ENCODE measurements at places on chromosomes 2 and 18.

- DNase-seq = peak; percentile 37
These were observed 958 bp upstream of the ALLC start for GRCh38 chr2:3656762-3657721.

DNA sequence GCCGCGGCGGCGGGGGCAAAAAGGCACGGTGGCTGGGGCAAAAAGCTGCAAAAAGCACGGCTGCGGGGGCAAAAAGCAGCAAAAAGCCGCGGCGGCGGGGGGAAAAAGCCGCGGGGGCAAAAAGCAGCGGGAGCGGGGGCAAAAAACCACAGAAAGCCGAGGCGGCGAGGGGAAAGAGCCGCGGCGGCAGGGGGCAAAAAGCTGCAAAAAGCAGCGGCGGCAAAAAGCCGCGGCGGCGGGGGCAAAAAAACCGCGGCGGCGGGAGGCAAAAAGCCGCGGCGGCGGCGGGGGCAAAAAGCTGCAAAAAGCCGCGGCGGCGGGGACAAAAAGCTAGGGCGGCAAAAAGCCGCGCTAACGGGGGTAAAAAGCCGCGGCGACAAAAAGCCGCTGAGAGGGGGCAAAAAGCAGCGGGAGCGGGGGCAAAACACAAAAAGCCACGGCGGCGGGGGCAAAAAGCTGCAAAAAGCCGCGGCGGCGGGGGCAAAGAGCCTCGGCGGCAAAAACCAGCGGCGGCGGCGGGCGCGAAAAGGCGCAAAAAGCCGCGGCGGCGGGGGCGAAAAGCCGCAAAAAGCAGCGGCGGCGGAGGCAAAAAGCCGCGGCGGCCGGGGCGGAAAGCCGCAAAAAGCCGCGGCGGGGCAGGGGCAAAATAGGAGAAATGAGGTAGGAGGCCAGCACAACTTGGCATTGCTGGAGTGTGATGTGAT, 123.4 kb downstream of the ANKRD30BL start:
- DNase-seq = peak; percentile 10

GRCh38 chr2:30631051-30631671, 176.1 kb downstream of the CAPN13 start:
- DNase-seq = no peak

DNA sequence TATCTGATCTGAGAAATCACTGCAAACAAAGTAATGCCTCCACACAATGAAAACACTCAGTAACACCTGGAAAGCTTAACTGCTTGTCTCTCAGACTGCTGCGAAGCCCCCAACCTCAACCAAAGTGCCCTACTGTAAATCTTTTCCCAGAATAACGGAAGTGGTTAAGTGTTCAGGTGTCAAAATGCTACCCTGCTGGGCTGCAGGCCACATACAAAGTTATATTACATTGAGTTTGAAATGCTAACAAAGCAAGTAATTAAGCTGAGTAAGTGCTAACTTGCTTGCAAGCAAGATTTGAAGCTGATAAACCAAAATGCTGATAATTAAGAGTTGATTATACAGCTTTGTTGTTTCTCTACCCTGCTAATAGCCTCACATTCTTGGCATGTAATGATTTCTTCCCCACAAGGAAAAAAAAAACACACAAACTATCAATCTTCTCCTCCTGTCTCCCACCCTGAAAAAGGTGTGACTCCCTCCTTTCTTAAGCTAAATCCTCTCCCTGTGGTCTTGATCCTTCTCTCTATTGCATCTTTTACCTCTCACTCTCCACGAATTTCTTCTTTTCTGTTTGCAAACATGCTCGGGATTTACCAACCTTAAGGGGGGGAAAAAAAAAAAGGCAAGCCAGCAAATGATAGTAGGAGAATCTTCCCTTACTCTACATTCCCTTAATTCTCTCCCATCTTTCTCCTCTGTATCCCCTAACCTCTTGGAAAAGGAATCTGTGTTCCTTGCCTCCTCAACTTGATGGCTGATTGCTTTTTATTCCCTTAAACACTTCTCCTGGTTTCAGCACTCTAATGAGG, 266.8 kb upstream of the SIX3 start:
- peak; percentile 96 for DNase-seq

- no peak for DNase-seq
These were observed 60.4 kb upstream of the NABP1 start for GRCh38 chr2:191617575-191617974.

DNA sequence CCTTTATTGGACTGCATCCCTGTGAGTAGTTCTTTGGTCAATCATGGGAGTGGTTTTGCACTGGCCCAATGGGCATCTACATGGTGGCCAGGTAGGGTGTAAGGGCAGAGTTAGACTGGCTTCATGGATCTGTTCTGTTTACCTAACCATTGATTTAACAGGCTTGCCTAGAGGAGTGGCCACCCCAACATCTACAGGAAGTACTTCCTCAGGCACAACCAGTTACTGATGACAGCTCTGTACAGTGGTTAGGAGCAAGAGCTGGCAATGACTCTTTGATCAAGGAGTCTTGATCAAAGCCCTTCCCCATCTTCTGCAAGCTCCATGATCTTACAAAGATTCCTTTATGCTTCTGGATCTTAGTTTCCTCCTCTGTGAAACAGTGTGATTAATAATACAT, 140.9 kb upstream of the CYP1B1 start:
- DNase-seq = no peak

GRCh38 chr2:126463892-126464674, 191.9 kb upstream of the GYPC start:
- DNase-seq = no peak

DNA sequence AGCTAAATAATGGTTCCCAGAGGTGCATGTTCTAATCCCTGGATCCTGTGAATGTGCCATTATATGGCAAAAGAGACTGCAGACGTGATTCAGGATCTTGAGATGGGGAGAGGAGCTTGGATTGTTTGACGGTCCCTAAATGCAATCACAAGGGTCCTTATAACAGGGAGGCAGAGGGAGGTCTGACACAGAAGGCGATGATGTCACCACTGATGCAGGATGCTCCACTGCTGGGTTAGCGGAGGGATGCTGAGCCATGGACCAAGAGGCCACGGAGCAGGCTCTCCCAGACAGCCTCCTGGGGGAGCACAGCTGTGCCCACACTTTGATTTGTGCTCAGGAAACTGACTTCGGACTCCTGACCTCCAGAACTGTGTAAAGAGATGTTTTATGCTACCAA, 156.2 kb downstream of the UXS1 start:
- no peak for DNase-seq

DNA sequence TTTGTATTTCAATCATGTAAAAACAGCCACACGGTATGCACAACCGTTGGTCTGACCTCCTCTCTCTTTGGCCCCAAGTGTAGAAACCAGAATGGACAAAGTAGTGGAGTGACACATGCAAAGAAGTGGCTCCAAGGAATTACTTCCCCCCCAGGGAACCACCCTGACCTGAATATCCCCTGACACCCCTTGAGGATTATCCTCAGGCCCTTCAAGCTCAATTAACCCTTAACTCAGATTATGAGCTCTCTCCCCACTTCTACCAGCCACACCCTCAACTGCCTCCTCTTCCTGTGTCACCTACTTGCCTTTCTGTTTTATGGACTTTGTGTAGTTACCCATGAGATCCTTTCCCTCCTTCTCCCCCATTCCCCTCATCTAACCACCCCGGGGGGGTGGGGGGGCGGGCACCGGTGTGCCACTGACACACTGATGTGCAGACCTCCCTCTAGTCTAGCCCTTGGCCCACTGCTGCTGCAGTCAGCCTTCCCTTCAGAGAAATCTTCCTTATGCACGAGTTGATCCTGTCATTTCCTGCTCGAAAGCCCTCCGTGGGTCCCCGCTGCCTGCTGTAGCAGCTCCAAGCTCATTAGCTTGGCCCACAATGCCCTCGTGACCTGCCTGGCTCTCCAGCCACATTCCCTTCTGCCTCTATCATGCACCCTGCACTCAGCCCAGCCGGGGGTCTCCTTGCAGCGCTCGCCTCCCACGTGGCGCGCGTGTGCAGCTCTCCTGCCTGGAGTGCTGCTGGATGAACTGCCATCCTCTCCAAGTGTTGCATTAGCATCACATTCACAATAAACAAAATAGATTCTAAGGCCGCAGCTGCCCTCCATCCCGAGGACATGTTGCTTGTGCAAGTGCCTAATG, 40.1 kb upstream of the TMEM177 start:
- peak; percentile 78 for DNase-seq

DNA sequence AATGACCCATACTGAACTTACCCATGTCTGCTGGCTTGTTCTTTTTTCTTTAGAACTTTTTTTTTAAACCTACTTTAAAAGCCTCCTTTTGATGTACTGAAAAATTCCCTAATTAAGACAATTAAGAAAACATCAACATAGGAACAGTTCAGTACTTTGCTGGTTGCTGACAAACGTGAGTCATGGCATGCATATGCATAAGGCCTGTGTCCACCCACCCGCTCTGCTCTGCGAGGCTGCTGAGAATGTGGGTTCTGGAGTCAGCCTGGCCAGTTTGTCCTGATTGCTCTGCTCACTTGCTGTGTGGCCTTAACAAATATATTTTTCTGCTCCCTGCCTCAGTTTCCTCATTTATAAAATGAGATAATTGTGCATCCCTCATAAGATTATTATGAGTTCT, 27.3 kb downstream of the LAMA3 start:
- DNase-seq = peak; percentile 88

GRCh38 chr2:109110170-109110569, 18.8 kb upstream of the SH3RF3 start:
- DNase-seq = no peak

GRCh38 chr2:67612576-67613042, 215.5 kb downstream of the ETAA1 start:
- no peak for DNase-seq

- DNase-seq = no peak
These were observed 32.9 kb downstream of the SMAD7 start for GRCh38 chr18:48917579-48918517.

DNA sequence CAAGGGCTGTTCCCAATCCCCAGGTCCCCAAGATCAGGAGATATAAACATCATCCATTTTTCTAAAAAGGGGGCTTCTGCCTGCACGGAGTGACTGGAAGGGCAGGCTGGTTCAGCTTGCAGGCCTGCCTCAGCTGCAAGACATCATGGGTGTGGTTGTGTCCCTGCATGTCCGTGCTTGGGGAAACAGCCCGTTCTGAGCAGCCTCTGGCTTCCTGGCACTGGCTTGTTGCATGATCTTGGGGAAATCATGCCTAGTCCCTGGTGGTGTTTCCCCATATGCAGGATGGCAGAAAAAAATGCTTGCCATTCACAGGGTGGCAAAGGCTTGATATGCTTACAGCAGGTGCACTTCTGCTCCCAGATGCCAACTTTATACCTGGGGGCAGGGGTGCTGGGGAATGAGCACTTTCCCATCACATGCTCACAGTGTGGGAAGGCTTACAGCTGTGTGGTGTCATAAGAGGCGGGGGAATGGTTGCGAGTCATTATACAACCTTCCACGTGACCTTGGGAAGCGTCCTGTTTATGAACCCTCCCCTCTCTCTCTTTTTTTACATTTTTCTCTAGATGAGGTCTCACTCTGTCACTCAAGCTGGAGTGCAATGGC, 7.2 kb downstream of the PCARE start:
- DNase-seq = no peak

DNA sequence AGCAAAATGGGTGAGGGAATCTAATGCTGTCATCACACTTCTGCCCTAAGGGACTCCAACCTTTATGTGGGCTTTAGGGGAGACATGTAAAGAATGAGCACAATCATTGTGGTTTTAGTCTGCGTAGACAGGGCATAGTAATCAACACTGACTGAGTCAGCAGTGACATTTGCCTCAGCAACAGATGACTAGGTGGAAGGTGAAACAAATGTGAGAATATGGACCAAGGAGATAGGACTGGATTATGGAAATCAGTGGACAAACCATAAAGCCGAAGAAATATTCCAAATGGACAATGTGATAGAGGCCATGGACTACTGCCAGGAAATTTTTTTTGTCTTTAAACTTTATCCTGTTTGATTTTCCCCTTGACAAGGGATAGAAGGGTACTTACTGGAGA, 83.9 kb downstream of the PDK1 start:
- no peak for DNase-seq

DNA sequence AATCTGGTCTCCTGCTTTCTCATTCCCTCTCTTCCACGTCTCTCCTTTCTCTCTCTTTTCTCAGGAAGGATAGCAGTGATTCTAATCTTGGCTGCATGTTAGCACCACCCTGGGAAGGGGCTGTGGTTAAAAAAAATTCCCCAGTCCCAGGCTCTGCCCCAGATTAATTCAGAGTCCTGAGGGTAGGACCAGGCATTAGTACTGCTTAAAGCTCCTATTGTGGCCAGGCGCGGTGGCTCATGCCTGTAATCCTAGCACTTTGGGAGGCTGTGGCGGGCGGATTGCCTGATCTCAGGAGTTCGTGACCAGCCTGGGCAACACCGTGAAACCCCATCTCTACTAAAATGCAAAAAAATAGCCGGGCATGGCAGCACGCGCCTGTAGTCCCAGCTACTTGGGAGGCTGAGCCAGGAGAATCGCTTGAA, 35.4 kb upstream of the EML4 start:
- DNase-seq = peak; percentile 58

- no peak for DNase-seq
These were observed 1.3 kb downstream of the NGEF start for GRCh38 chr2:233011702-233012131.

- no peak for DNase-seq
These were observed 97.9 kb downstream of the SCN3A start for GRCh38 chr2:165105926-165106325.

- DNase-seq = no peak
These were observed 45.3 kb downstream of the RTTN start for GRCh38 chr18:70160073-70160678.

DNA sequence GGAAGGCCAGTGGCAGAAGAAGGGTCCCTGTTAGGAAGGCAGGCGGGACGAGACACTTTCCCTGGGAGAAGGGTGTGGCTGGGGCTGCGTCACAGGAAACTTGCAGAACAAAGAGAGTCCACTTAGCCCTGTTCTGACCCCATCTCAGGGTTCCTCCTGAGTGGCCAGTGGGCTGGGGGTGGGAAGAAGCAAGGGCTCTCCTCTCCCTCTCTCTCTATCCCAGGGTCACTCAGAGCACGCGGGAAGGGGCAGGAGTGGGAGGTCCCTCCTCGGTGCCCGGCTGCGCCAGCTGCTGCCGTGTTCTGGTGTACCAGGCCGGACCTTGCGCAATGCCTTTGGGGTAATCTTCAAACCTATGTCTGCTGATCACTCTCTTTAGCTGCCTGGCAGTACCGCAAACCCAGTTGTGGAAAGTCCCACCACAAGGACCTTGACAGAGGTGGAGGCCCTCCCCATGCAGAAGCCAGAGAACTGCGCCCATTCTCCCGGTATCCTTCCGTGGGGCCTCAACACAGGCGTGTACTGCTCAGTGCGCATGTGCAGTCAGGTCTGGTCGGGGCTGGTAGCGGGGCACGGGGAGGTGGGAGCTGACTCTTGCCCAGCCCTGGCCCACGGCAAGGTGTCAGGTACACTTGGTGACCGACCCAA, 47.8 kb upstream of the ST3GAL5 start:
- DNase-seq = peak; percentile 32

Data from mesendoderm (in vitro differentiated cells).